ENCODE measurements at places on chromosomes 13 and 19.

DNA sequence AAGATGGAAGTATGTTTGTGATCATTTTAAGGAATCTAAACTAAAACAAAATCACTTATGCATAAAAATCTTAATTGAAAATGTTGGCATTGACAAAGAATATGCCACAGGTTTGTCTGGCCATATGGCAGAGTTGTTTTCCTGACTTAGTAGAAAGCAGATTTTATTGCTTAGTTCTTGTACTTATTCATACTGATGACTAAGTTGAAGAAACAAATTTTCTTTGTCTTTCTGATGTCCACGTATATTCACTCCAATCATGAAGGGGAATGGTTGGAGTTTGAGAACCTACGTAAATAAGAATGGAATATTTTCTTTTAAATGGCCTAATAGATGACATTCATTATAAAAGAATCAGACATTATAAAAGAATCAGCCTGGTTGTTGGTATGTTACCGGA, 8.0 kb upstream of the GPC6 start:
- DNase-seq: no peak
- H3K4me3 ChIP-seq: no peak overlapping the region
- H3K4me1 ChIP-seq: peaks cover 8% of the 10 kb centered on the region
- no peaks in the 10 kb centered on the region for H3K36me3 ChIP-seq

DNA sequence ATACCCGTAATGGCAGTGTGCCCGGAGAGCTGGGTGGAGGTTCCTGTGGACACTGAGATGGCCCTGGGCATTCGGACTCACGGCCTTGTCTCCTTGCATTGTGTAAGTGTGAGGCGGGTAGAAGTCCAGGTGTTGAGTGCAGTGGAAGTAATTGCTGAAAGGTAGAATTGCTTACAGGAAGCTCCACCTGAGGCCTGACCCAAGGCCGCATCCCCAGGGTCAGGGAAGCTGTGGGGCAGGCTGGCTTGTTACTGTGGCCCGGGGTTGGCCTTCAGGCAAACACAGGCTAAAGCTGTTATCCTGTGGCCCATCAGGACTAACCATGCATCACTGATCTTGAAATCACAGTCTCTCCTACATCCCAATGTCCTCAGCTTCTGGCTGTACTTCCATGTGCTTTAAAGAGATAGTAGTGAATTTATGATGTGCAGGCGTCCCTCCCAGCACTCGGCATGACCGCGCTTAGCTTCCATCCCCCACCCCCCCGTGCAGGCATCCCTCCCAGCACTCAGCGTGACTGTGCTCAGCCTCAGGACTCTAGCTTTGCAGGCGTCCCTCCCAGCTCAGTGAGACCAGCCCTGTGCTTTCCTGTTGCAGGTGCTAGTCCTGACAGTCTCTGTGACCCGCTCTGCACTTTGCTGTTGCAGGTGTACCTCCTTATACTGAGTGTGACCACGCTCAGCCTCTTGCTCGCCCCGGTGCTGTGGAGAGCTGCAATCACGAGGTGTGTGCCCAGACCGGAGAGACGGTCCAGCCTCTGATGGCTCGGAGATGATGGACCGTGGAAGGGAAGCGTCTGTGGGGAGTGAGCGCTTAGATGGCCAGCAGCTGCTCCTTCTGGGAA, 35.6 kb upstream of the TFDP1 start:
- peaks cover 18% of the 10 kb centered on the region for H3K36me3 ChIP-seq
- no peak for DNase-seq
- no peak overlapping the region for H3K27ac ChIP-seq
- peaks cover 2% of the 10 kb centered on the region for H3K27me3 ChIP-seq
- peaks cover 5% of the 10 kb centered on the region for H3K4me1 ChIP-seq
- no peak overlapping the region for H3K4me3 ChIP-seq

DNA sequence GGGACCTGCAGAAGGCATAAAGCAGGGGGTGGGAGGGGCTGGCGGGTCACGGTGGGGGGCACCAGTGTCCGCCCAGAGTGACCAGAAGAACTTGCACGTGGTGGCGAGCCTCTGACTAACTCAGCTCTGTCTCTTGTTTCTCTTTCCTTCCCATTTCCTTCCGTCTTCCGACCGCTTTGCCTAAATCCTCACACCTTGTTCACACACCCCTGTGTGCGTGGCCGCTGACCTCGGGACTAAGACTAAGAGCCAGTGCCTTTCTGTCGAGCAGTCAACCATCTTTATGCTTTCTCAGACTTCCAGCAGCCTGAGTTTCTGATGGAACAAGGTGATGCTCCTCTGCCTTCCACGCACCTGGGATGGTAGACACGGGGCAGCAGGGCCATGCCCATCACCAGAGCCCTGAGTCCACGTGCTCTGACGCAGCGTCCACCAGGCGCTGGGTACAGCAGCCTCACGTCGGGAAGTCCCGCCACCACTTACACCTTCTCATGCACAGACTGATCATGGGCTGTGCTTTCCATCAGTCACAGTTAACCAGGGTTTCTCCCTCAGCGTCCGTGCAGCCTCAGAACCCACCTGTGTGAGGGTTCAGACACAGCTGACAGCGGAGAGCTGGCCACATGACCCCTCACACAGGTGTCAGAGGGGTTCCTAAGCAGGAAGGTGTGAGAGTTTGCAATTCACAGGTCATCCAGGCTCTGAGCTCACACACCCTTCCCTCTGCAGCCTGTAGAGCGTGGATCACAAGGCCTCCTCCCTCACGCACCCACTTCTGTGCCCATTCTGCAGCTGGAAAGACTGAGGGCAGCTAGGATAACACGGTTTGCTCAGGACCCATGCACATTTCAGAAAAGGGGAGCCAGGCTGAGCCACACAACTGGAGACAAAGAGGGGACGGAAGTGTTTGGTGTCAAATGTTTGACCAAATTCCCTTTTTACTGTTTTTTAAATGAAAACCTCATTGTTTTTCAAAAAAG, 90.7 kb upstream of the MCF2L start:
- no peak overlapping the region for H3K27ac ChIP-seq
- no peak overlapping the region for H3K4me3 ChIP-seq
- no peak for DNase-seq
- H3K27me3 ChIP-seq: no peaks in the 10 kb centered on the region
- H3K4me1 ChIP-seq: peaks cover 6% of the 10 kb centered on the region

GRCh38 chr19:58399903-58400302, 4.4 kb downstream of the RNF225 start:
- peaks cover 23% of the 10 kb centered on the region for H3K36me3 ChIP-seq
- peaks cover 7% of the 10 kb centered on the region for H3K27me3 ChIP-seq
- peaks cover 7% of the 10 kb centered on the region for H3K4me1 ChIP-seq
- no peak for DNase-seq
- no peak overlapping the region for H3K27ac ChIP-seq

DNA sequence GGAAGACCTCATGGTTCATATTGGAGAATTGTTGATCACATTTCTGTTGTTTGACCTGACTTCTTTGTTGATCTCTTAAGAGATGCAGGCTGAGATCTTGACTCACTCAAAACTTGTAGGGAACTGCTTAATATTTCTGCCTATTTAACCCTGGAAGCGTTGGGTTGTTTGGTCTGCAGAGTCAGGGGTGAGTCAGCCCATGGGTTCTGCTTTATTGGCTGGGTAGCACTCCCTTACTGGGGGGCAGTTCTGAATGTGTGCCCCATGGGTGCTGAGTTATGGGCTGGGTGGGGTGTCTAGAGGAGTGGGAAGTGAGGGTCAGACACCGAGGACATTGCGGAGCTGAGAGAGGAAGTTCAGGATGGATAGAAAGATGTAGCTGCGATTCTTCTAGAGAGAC, 87.9 kb downstream of the LRCH1 start:
- H3K27me3 ChIP-seq: no peaks in the 10 kb centered on the region
- H3K27ac ChIP-seq: no peak overlapping the region
- no peak overlapping the region for H3K4me3 ChIP-seq
- H3K36me3 ChIP-seq: no peaks in the 10 kb centered on the region
- no peak for DNase-seq

DNA sequence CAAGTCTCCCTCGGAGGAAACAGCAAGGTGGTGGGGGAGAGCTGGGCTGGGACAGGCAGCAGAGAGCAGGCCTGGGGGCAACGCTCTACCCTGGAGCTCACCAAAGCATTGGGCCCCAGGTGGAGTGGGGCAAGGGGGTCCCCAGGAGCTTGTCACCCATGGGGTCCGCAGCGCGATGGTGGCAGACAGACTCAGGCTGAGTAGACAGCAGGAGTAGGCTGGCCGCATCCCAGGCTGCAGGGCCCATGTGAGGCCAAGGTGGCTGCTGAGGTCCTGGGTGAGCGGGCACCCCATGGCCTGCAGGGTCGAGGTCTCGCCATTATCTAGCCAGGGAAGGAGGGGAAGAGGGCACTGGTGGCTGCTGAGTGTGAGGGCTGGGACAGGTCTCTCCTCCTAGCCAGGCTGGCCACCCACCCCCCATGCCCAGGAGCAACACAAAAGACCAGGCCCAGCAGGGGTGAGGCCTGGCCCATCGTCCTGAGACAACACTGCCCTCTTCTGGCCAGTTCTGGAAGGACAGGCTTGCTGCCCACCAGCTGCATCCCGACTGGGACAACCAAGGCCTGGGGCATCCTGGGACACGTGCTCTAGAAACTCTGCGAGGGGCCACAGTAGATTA, 33.1 kb downstream of the CEBPG start:
- H3K27me3 ChIP-seq: no peaks in the 10 kb centered on the region
- H3K4me1 ChIP-seq: peaks cover 2% of the 10 kb centered on the region
- no peak overlapping the region for H3K27ac ChIP-seq
- no peaks in the 10 kb centered on the region for H3K36me3 ChIP-seq
- H3K4me3 ChIP-seq: no peak overlapping the region

DNA sequence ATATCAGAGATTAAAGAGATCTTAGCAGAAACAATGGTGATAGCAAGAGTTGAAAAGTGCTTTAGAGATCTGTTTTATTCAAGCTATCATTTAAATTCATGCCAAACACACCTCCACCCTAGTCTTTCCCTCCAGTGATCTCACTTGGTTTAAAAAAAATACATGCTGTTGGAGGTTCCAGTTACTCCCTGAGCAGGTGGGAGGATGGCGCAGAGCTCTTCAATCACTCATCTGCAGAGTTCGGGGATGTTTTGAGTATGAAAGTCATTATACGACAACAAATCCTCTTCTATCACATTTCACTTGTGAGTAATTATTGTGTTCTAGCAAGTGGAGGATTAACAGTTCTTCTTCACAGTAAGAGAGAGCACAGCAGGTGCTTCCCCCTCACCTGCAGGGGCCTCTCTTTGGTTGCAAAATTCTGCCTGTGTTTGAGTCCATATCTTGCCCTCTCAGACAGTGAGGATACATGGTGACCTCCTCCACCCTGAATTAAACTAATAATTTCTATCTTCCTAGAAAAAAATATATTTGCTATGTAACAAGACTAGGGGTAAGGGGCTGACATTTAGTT, 376.7 kb downstream of the LIG4 start:
- H3K4me1 ChIP-seq: peaks cover 8% of the 10 kb centered on the region
- no peak overlapping the region for H3K4me3 ChIP-seq
- DNase-seq: no peak
- H3K27ac ChIP-seq: no peak overlapping the region
- H3K36me3 ChIP-seq: no peaks in the 10 kb centered on the region
- no peaks in the 10 kb centered on the region for H3K27me3 ChIP-seq

- no peak overlapping the region for H3K27ac ChIP-seq
- no peak for DNase-seq
- H3K4me1 ChIP-seq: no peaks in the 10 kb centered on the region
- no peaks in the 10 kb centered on the region for H3K27me3 ChIP-seq
- H3K36me3 ChIP-seq: no peaks in the 10 kb centered on the region
Observed at GRCh38 chr13:35512271-35512920, 35.9 kb upstream of the MAB21L1 start.

GRCh38 chr19:45402298-45403061, 2.4 kb downstream of the PPP1R13L start:
- no peak overlapping the region for H3K4me3 ChIP-seq
- H3K4me1 ChIP-seq: peaks cover 24% of the 10 kb centered on the region
- peaks cover 18% of the 10 kb centered on the region for H3K27me3 ChIP-seq
- DNase-seq: no peak
- H3K36me3 ChIP-seq: no peaks in the 10 kb centered on the region

- no peak overlapping the region for H3K27ac ChIP-seq
- no peaks in the 10 kb centered on the region for H3K36me3 ChIP-seq
- H3K4me1 ChIP-seq: no peaks in the 10 kb centered on the region
Observed at GRCh38 chr19:17873786-17874757, 2.3 kb downstream of the SLC5A5 start.

GRCh38 chr13:62525652-62526051, 1110.0 kb upstream of the PCDH20 start:
- DNase-seq: no peak
- H3K4me1 ChIP-seq: peaks cover 3% of the 10 kb centered on the region
- no peaks in the 10 kb centered on the region for H3K36me3 ChIP-seq
- no peak overlapping the region for H3K4me3 ChIP-seq
- no peak overlapping the region for H3K27ac ChIP-seq

Measured in neuronal stem cell (in vitro differentiated cells).